HuH-7 (cell line): ENCODE measurements at places on chromosomes 6 and 20.

DNA sequence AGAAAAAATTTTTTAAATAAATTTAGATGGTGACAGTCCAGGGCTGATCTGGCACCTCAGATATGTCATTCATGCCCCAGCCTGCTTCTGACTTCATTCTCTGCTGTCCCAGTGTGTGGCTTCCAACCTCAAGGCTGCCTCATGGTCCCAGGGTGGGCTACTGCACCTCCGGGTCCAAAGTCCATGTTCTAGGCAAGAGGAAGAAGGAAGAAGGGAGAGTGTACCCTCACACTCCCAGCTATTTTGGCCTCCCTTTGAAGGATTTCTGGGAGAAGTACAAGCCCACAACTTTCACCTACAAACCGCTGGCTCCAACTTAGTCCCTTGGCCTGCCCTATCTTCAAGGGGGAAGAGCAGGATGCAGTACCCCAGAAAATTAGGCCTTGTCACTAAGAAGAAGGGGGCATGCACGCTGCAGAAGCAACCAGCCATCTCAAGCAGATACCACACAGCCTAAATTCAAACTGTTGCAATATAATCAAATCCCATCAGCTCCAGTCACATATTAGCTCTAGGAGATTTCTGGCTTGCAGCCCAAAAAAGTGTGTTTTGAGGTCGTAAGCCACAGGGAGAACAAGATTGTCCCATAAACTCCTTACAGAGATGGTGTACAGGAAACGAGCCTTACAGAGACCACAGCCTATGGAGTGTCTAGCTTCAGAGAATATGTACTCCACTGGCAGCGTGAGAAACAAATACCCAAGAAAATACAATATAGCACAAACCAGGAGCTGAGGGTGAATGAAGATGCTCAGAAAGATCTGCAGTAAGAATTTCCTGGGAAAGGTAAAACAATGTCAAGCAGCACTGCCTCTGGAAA lies 906 bp upstream of the BTN3A2 start:
- DNase-seq: no peak

GRCh38 chr6:116530436-116530835 lies 15.0 kb downstream of the TRAPPC3L start:
- DNase-seq: no peak

DNA sequence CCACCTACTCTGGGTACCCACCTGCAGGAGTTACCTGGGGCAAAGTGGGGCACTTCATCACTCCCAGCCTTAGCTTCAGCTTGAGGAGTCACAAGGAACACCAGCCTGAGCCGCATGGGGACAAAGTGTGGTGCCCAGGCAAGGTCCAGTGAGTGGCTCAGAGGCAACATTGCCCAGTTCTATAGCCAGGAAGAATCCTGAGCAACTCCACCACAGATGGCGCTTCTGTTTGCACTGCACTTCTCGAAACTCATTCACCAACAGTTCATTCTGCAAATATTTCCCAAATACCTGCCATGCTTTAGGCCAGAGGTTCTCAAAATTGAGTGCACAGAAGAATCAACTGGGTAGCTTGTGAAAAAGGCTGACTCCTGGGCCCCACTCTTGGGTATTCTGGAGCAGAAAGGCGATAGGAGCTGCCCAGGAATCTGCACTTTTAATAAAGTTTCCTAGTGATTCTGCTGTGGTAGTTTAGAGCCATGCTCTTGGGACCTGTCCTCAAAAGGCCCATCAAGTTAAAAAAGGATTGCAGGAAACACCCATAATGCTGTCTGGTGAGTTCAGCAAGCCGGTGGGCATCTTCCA lies 83.1 kb downstream of the VEGFA start:
- no peak for DNase-seq

DNA sequence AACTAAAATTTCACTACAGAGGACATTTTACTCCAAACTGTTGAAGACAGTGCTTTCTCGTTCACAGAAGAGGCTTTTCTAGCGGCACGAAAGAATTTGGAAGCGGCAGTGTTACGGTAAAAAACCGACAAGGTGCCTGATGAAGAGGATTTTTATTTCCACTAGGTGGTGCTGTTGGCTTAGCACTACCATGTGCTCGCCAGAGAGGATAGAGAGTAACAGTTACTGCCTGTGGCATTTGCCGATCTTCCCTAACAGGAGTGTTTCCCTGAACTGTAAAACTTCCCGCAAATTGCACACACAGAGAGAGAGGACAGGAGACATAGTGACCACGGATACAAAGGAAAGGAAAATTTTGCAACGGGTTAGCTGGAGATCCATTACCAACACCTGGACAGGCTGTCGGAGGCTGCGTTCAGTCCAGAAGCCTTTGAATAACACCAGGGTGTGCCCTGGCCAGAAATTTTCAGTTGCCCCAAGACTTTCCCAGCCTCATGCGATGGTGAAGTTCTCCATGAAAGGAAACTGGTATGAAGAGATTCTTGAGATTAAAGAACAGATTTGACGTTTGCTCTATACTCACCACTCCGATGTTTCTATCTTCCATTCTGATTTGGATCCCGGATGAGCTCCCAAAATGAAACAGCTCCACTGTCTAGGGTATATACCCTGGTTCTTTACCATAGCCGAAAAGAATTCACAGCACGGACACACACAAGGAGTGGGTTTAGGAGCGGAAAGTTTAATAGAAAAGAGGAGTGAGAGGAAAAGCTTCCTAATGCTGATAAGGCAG lies 48.1 kb downstream of the HLA-DPB1 start:
- DNase-seq: peak; percentile 37

GRCh38 chr6:21340573-21340972 lies 253.0 kb upstream of the SOX4 start:
- DNase-seq: no peak

DNA sequence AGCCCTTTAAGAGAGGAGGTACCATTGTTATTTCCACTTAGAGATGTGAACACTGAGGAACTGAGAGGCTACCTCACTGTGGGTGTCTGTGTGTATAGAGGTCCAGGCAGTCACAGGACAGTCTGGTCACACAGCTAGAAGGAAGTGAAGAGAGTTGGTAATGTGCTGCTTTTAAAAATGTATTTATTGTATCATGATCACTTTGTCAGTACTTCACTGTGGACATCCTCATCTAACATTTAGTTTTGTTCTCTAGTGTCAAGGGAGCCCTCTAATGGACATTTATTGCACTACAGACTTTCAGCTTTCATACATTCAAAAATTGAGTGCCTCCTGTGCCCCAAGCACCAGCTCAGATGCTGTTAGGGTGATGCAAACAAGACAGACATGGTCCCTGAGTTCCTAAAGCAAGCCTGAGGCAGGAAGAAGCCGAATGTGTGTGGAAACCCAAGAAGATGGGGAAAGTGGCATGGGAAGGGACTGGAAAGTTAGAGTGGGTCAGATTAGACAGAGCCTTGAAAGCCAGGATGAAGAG lies 123.0 kb downstream of the SLC16A10 start:
- DNase-seq: peak; percentile 59
